ENCODE measurements at places on chromosomes 1 and 21.

DNA sequence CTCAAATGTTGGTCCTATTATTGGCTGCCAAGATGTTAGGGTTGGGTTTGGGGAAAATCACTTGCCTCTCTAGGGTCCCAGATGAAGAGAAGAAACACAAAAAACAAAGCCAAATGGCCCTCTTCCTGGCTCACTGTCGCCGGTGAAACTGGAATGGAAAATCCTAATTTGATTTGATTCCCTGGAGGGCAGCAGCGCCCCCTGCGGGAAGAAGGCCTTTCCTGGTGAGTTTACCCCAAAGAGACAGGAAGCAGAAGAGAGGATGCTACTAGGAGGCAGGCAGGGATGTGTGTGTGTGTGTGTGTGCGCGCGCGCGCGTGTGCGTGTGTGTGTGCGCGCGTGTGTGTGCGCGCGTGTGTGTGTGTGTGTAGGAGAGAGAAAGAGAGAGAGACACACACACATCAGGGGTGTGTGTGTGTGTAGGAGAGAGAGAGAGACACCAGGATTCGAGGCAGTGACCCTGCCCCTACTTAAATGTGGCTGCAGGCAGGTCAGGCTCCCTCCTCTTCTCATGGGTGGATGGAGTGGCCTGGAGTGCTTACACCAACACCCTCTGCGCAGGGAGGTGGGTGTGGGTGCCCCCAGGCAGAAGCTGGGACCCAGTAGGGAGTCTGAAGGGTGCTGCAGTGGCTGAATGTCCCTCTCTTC, 3.1 kb upstream of the SELENON start:
- DNase-seq, result no peak

- DNase-seq, result no peak
Measured at GRCh38 chr1:167263819-167264464, 43.3 kb downstream of the POU2F1 start.

GRCh38 chr1:234481771-234482170, 2.8 kb upstream of the TARBP1 start:
- DNase-seq, result no peak

GRCh38 chr21:32048353-32048752, 175.5 kb downstream of the HUNK start:
- DNase-seq, result no peak

GRCh38 chr1:201142011-201142848, 12.0 kb downstream of the TMEM9 start:
- DNase-seq, result no peak

DNA sequence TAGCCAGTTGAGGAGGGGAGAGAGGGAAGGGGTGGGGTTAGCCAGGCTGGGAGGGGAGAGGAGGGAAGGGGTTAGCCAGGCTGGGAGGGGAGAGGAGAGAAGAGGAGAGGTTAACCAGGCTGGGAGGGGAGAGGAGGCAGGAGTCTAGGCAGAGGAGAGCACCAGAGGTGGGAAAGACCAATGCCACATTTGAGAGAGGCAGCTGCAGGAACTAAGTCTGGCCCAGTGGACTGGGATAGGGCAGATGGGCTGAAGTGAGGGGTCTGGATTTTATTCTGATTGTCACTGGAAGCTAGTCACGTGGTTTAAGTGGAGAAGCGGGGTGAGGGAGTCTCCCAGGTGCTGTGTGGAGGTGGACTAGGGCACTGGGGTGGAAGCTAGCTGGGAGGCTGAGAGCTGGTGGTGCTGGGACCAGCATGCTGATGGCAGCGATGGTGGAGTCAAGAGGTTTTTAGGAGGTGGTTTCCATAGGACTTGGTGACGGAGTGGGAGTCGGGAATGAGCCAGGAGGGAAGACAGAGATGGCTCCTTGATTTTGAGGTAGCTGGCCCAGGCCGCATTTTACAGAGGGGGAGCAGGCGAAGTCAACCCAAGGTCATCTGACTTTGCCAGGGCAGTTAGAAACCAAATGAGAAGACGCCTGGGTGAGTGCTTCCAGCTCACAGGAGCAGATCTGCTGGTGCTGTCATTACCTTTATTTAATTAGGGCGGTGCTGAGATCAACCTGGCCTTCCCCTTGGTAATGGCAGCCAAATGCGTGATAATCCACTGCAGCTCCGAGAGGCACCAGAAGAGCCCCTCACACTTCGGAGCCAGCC, 42.8 kb downstream of the DISP3 start:
- no peak for DNase-seq

- DNase-seq, result no peak
Measured at GRCh38 chr1:43348343-43348808, 10.4 kb upstream of the CDC20 start.

DNA sequence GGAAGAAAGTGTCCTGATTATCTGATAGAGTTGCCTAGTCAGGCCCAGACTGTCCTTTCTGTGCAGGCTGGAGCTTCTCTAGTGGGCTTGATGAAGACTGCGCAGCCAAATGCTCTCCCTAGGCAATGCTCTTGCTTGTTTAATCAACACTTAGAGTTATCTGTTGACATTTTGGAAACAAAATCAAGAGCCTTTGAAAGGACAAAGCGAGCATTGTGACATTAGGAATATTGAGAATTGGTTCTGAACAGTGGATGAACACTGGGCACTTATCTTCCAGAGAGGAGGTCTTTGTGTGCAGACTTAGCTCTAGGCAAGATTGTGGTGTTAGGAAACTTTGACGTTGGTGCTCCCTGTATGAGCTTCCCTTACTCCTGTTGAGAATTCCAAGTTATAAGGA, 94.5 kb downstream of the DNTTIP2 start:
- no peak for DNase-seq

- no peak for DNase-seq
Measured at GRCh38 chr1:181135437-181135731, 46.9 kb downstream of the IER5 start.

GRCh38 chr1:226736001-226736907, 2.8 kb downstream of the ITPKB start:
- no peak for DNase-seq

DNA sequence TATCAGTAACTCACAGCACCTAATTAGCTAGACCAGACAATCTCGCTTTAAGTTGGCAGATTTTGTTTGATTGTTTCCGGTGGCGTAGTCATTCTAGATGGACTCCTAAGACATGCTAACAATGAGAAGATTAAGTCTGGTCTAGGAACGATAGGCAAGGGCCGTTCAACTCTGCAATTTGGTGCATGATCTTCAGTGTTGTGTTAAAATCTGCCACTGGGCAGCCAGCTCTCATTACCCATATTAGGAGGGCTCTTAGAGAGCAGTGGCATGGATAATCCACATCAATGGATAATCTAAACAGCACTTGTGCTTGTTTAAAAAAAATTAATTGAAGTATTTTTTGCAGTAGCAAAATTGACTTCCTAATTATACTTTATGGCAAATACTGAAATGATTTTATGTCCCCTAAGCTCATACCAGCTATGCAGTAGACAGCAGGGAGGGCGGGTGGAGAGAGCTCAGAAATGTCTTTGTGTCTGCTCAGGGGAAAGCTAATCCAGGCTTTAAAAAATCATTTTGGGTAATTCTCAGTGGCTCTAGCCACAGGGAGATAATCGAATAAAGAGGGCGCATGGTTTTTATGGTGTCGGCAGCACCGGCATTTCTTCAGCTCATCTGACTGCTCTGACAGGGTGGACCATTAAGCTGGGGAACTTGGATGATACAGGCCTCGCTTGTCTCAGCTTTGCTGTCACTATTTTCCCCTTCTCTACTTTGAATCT, 48.5 kb upstream of the IKBKE start:
- DNase-seq, result no peak

DNA sequence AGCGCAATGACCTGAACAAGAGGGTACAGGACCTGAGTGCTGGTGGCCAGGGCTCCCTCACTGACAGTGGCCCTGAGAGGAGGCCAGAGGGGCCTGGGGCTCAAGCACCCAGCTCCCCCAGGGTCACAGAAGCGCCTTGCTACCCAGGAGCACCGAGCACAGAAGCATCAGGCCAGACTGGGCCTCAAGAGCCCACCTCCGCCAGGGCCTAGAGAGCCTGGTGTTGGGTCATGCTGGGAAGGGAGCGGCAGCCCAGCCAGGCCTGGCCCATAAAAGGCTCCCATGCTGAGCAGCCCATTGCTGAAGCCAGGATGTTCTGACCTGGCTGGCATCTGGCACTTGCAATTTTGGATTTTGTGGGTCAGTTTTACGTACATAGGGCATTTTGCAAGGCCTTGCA, 5.4 kb upstream of the CCDC28B start:
- DNase-seq, result no peak

GRCh38 chr1:183694066-183694465, 41.0 kb upstream of the APOBEC4 start:
- no peak for DNase-seq

DNA sequence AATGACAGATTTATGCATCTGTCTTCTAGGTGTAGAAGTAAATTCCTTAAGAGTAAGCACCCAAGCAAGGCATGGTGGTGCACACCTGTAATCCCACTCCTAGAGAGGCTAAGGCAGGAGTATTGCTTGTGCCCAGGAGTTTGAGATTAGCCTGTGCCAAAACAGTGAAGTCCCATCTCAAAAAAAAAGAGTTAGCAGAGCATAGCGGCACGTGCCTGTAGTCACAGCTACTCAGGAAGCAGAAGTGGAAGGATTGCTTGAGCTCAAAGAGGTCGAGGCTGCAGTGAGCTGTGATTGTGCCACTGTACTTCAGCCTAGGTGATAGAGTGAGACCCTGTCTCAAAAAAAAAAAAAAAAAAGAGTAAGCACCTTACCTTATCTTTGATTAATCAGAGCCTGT, 15.1 kb upstream of the TIPRL start:
- DNase-seq, result no peak
